Stimulated activated CD8-positive, alpha-beta memory T cell treated with anti-CD3 and anti-CD28 coated beads, Interleukin-15, amount 100 ng/mL, for 24 hours (primary cell): ENCODE measurements at places on chromosomes 2 and 18.

DNA sequence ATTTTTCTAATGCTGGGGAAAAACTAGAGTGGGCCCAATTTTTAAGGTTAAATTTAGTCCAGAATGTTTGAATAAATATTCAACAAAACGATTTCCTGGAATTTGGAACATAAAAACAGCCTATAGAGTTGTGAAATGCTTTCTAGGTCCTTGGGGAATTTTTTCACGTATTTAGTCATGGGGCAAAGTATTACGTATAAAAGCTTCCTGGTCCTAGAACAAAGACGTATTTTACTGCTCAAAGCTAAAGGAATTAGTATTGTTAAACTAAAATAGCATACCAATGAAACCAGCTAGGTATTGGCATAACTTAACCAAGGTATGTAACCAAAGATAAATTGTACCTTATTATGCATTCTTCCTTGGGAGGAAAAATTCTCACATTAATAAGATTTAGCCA, 1.6 kb downstream of the SESTD1 start:
- DNase-seq: no peak

DNA sequence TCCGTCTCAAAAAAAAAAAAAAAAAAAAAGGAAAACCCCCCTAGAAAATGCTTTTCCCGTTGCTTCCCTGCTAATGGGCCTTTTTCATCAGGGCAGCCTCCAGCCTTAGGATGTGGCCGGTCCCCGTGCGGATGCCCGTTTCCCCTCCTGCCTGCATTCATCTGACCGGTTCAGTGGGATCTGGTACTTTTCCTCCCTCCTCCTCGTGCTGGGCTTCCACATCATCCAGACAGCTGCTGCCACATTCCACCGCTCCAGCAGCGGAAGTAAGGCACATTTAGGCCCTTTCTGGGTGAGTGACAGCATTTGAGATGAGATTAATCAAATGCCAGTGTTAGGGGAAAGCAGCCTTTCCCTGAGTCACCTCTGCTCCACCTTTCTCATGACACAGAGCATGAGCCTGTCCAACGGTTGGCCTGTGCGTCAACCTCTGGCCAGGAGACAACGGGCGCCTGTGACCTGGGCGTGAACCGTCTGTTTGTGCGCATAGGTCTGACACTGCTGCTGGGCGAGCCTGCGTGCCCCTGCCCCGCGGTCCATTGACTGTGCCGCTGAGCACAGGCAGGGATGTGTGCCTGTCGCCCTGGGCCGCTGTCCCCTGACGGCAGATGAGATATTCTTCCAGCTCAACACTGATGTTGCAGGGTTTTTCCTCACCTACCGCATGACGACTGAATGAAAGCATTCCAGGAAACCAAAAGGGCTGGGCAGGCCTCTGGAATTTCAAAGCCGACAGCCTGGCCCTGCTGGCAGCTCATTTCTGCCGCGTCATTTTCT, 174.0 kb downstream of the TGIF1 start:
- no peak for DNase-seq

DNA sequence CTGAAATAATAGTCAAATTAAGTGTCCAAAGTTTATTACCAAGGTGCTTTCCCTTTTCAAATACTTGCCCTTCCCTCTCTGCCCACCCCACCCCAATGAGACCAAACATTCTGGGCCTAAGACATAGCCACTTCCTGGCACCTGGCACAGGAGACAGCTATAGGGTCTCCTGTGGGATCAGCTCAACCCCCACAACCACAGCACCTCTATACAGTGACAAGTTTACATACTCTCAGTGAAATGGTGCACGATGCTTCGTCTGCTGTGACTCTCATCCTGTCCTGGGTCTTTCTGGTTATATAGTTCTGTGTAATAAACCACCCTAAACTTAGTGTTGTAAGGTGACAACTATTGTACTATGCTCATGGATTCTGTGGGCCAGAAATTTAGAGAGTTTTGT, 466.2 kb downstream of the FBXO15 start:
- DNase-seq: no peak

DNA sequence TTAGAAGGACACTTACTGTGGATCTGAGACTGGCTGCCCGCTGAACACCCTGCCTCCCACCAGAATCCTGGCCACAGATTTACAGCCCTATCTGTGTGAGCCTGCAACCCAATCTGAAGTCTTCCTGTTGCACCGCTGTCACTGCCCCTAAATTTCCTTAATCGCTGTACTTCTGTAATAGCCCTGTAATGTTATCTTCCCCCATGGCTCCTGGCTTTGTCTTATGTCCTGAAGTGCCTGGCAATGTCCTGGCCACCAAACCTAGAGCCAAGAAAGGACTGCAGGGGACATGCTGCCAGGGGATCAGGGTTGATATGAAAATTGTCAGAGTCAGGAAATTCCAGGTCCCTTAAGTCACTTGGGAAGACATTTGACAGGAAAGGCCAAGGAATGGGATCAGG, 52.7 kb downstream of the FHOD3 start:
- DNase-seq: no peak

GRCh38 chr2:42249284-42249683, 80.1 kb downstream of the EML4 start:
- DNase-seq: no peak

- DNase-seq: no peak
Measured at GRCh38 chr2:172366596-172367150, 60.7 kb upstream of the ITGA6 start.

GRCh38 chr2:148730085-148730484, 85.5 kb downstream of the EPC2 start:
- no peak for DNase-seq

DNA sequence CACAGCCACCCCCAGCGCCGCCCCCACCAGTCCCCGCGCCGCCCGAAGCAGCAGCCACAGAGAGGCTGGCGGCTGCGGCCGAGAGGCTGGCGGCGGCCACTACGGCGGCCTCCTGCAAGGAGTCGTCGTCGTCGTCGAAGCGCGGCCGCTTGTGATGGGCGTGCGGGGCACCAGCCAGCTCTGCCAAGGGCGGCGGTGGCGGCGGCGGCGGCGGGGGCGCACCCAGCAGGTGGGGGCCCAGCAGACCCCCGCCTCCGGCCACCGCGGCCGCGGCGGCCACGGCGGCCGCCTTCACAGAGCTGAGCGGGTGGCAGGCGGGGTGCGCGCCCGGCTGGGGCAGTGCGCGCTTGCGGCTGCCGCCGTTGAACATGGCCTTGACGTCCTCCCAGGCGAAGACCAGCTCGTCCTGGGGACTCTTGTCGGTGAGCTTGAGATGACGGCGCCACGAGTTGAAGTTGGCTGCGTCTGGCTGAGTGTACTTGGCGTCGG, 3.3 kb downstream of the SKOR2 start:
- DNase-seq: no peak

DNA sequence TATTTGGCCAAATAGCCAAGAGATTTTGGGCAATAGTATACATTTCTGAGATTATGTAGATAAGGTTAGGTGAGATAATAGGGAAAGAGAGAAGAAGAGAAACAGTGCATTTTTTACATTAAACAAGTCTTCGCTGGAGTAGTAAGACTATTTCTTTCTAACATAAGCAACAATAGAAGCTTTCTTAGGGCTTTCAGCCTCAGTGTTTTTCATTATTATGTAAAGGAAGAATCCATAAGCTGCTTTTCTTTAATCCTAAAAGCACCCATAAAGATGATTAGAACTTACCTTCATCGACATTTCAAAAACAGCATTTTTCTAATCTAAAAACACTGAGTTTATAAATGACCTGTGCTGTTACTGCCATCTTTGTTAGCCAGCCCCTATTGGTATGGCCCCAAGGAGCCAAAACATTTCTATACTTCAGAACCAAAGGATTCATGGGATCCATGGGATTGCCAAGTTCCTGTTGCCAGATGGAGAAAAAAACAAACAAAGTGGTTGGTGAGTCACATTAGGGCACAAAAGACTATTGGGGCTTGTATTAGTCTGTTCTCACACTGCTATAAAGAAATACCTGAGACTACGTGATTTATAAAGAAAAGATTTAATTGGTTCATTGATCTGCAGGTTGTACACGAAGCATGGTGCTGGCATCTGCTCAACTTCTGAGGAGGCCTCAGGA, 88.2 kb downstream of the SCG2 start:
- DNase-seq: no peak

DNA sequence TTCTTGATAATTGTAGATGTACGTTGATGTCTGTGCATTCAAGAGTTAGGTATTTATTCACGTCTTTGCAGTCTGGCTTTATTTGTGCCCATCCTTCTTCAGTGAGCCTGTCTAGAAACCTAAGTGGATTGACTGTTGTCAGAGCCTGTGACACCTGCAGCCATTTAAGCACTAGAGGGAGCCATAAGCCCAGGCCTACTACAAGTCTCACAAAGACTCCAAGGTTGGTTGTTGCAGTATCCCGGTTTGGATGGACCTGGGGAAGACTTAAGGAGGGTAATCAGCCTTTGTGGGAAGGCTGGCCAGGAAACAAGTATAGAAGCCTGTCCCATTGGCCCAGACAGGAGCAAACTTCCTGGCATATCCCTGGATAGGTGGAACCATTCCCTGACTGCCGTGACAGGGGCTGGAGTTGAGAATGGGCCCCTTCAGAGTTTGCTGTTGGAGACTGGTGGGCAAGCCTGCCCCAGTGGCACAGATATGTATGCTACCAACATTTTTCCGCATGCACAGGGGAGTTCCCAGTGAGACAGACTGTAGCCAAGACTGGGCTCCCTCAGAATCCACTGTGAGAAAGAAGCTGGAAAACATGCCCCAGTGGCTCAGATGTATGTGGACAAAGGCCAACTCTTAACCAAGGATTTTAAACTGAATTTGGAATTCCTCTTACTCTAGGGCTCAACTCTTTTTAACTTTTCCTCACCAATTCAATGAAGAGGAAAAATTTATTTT, 9.3 kb upstream of the LRRC30 start:
- no peak for DNase-seq

GRCh38 chr2:200649724-200650123, 63.9 kb downstream of the AOX1 start:
- no peak for DNase-seq

GRCh38 chr2:201127152-201127511, 11.2 kb downstream of the CFLAR start:
- DNase-seq: no peak

DNA sequence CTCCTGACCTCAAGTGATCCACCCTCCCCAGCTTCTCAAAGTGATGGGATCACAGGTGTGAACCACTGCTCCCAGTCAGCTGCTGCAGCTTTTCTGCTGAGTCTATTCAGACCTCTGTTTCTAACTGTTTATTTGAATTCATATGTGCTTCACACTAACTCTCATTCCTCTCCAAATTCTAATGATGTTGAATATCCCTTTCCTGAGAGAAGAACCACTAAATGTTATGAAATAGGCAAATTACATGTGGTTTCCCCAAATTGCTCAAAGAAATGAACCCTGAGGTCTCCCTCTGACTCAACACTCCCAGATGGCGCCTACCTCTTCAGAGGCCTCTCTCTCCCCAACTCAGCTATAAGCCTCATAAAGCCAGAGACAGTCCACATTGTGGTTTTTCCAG, 98.6 kb downstream of the IRS1 start:
- no peak for DNase-seq

DNA sequence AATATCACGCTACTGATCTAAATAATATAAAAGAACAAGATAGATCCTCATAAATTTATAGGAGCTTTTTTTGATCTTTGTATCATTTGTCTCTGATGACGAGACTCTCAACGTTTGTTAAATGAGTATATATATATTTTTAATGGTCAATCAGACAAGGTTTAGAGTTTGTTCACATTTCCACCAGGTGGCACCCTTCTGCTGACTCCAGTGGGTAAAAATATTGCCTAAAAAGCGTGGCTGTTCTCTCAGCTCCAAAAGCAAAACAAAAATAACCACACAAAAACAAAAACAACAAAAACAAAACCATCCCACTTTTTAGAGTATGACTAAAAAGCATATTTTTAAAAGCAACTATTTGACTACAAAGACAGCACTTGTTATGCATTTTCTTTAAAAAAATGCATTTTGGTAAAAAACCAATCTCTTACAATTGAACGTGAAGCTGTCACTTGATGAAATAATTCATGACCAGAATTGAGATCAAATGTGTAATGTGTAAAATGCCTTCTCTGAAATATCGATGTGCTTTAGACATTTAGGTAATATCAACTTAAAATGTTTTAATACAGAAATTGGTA, 723.2 kb downstream of the DPP10 start:
- no peak for DNase-seq

DNA sequence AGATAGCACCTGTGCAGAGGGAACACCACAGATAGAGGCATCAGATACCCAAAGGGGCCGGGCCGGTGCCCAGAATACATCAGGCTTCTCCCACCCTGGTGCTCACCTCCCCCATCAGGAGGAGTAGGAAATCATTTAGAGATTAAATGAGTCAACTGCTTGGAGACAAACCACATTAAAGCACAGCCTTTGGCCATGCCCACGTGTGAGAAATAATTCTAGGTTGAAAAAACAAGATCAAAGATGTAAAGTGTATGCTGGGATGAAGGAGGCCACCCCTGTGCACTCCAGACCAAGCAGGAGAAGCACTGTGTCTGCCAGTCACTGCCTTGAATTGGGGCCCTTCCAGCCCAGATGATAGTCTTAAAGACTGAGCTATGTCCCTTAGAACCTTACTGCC, 152.8 kb upstream of the ACAA2 start:
- no peak for DNase-seq

- no peak for DNase-seq
Measured at GRCh38 chr2:213107728-213108127, 43.7 kb downstream of the IKZF2 start.

- DNase-seq: no peak
Measured at GRCh38 chr2:226795281-226796011, 4.2 kb downstream of the IRS1 start.

GRCh38 chr2:7348761-7349160, 431.5 kb downstream of the RNF144A start:
- no peak for DNase-seq

- no peak for DNase-seq
Measured at GRCh38 chr2:178287652-178288344, 93.5 kb downstream of the OSBPL6 start.

GRCh38 chr2:102291319-102292075, 19.9 kb upstream of the IL1RL1 start:
- DNase-seq: no peak

GRCh38 chr2:5798084-5798483, 105.9 kb downstream of the SOX11 start:
- no peak for DNase-seq

- DNase-seq: no peak
Measured at GRCh38 chr2:226893216-226893615, 57.4 kb downstream of the RHBDD1 start.

DNA sequence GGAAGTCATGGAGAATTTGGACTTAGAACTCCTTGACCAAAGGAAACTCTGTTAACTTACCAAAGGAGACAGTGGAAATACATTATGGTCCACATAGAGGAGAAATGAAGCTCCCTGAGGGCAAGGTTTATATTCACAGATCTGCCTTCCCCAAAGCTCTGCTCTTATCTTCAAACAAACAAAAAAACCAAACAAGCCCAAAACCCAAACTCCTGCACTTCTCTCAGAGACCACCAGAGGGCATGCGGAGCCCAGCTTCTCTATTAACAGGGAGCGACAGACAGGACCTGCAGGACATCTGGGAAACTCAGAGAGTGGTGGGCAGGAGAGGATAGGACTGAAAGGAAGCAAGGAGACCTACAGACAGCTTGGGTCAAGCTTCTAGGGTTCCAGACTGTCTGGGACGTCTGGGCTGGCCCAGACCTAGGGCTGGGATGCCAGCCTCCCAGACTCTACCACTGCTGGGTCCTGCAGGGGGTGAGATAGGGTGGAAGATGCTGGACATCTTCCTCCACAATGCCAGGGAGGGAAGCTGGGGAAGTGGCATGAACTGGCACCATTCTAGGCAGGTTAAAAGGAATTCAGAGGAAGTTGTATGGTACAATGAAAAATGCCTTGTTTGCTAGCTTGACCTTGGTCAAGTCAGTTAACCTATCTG, 4.0 kb upstream of the WNT10A start:
- DNase-seq: no peak

- DNase-seq: no peak
Measured at GRCh38 chr18:79912409-79912991, 39.0 kb downstream of the SLC66A2 start.
